ENCODE measurements at places on chromosomes 1 and 21. TPM values are rescaled to one million over a fixed set of nuclear protein-coding genes. Genes with fewer than 3 reads are reported as not detected.
A peak's percentile ranks its signal among the peaks of the same experiment; 100 is the strongest.

GRCh38 chr21:28614791-28615190 lies 377.9 kb downstream of the LTN1 start:
- no peak for DNase-seq
- H3K4me1 ChIP-seq: no peaks in the 10 kb centered on the region
- no peak overlapping the region for H3K4me3 ChIP-seq
- H3K27ac ChIP-seq: no peak overlapping the region

DNA sequence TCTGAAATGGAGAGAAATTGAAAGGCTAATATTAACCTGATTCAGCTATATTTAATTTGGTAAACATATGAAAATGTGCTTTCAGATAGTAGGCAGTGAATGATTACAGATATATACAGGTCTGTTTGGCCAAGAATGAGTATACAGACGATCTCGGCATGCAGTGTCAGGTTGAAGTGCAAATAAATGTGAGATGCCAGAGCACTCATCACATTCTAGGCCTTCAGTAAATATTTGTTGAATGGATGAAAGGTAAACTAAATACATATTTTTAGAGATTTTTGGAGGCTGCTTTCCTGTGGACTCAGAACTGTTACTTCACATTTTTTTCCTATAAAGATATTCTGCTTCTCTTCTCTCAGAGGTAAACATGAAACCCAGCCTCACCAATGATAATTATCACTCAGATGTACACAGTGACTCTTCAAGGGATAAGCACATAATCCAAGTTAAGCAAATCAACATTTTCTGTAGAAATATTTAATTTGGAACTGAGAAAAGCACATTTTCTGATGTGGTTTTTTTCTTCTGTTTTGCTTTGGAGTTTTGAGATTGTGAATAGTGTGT lies 702.9 kb downstream of the BRINP3 start:
- no peaks in the 10 kb centered on the region for H3K36me3 ChIP-seq
- H3K27ac ChIP-seq: no peak overlapping the region
- H3K27me3 ChIP-seq: no peaks in the 10 kb centered on the region

DNA sequence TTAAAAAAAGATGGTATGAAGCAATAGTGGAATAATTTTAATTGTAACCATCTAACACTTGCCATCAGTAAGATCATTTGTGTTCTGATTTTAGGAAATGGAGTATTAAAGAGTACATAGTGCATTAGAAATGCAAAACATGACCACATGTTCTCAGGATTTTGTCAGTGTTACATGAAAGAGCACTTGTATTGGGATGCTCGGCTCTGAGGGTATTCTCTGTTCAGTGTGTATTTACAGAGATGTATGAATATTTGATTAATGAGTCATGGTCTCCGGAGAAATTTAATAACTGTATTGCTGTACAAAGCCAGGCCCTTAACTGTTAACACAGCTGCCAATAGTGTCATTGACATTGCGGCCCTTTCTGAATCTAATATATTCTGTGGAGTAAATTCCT lies 91.7 kb downstream of the ATG4C start:
- H3K27ac ChIP-seq: no peak overlapping the region
- no peaks in the 10 kb centered on the region for H3K4me1 ChIP-seq
- H3K27me3 ChIP-seq: peaks cover 26% of the 10 kb centered on the region
- DNase-seq: no peak

The WDR64 gene
- not detected for total RNA-seq

- no peaks in the 10 kb centered on the region for H3K36me3 ChIP-seq
- H3K27ac ChIP-seq: no peak overlapping the region
- no peaks in the 10 kb centered on the region for H3K4me1 ChIP-seq
- H3K27me3 ChIP-seq: no peaks in the 10 kb centered on the region
- no peak overlapping the region for H3K4me3 ChIP-seq
Observed at GRCh38 chr21:29271927-29272333, 26.8 kb upstream of the BACH1 start.

DNA sequence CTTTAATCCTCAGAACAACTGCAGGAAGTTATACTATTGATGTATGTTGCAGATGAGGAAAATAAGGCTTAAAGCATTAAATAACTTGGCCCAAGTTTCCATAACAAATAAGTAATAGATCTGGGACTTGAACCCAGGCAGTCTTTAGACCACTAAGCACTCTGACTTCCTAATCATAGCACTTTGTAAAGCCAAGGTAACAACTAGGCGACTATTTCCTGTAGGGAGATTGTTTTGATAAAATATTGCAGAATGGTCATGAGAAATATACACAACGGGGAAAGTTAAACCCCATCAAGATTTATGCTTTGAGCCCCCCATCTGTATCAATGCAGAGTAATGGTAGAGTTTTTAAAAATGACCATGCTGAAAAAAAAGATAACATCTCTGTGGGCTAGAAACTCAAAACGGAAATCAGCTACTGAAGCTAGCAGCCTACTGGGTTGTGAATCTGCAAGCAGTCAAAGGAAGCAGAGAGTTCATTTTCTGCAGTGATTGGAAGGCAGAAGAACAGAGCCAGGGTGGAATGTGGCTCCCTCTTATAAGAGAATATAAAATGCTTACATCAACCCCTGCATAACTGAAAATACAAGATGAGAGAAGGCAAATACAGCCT lies 111.2 kb upstream of the OLIG2 start:
- no peaks in the 10 kb centered on the region for H3K4me1 ChIP-seq
- H3K4me3 ChIP-seq: no peak overlapping the region
- H3K36me3 ChIP-seq: no peaks in the 10 kb centered on the region
- peaks cover 21% of the 10 kb centered on the region for H3K27me3 ChIP-seq
- DNase-seq: no peak

- H3K4me3 ChIP-seq: peak overlapping the region; percentile 16
- no peaks in the 10 kb centered on the region for H3K27me3 ChIP-seq
- no peak overlapping the region for H3K27ac ChIP-seq
- no peaks in the 10 kb centered on the region for H3K36me3 ChIP-seq
- H3K4me1 ChIP-seq: peaks cover 56% of the 10 kb centered on the region
- DNase-seq: no peak
Observed at GRCh38 chr1:206708058-206708457, 23.4 kb downstream of the MAPKAPK2 start.

The AJAP1 gene
- 9.5 TPM for total RNA-seq

The DHRS3 gene
- total RNA-seq: 276 TPM

The INSRR gene
- total RNA-seq: not detected

The CYP4A11 gene
- total RNA-seq: not detected

DNA sequence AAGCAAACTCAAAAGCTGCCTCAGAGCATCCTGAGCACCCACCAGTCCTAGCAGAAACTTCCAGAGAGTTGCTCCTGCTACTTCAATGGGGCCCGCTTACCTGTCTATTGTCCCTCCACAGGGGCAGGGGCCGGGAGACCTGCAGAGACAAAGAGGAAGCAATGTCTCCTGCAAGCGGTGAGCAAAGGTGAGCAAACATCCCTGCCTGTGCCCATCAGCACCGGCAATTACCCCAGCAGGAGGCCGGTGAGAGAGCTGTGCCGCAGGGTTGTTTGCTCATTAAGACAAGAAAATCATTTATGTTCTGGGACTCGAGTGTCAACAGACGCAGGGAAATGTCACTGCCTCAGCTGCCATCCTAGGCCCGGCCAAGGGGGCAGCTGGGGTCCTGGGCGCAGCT lies 53.8 kb upstream of the TARDBP start:
- peaks cover 5% of the 10 kb centered on the region for H3K27me3 ChIP-seq
- no peak for DNase-seq
- no peak overlapping the region for H3K4me3 ChIP-seq
- no peaks in the 10 kb centered on the region for H3K36me3 ChIP-seq

DNA sequence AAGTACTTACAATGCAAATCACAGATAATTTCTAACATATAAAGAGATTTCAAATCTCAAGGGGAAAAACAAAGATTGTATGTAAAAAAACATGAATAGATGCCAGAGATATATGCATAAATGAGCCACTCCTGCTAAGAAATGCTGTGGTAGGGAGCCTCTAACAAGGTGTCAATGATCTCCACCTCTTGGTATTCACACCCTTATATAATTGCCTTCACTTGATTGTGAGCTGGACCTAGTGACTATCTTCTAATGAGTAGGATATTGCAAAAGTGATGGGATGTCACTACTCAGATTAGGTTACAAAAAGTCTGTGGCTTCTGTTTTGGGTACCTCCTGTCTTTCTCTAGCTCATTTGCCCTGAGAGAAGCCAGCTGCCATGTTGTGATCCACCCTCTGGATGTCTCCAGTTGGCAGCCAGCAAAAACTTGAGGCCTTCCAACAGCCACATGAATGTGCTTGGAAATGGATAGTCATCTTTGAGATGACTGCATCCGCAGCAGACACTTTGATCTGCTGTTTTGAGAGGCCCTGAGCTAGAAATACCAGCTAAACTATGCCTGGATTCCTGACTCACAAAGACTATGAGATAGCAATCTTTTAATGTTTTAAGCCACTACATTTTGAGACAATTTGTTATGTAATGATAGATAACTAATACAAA lies 196.1 kb upstream of the FGGY start:
- no peaks in the 10 kb centered on the region for H3K27me3 ChIP-seq
- H3K27ac ChIP-seq: no peak overlapping the region
- no peak for DNase-seq

- H3K27ac ChIP-seq: no peak within 1 kb of the TSS
- H3K4me1 ChIP-seq: peaks cover 10% of the 10 kb centered on the region
- no peak for DNase-seq
- H3K4me3 ChIP-seq: no peak within 1 kb of the TSS
- H3K27me3 ChIP-seq: no peaks in the 10 kb centered on the region
Observed at GRCh38 chr1:17307946-17308345, at the start of gene PADI4. Gene PADI4 (plus strand): TSS chr1:17308197. CDS start chr1:17308223, 26 bp downstream.

The SLC9C2 gene
- not detected for total RNA-seq

Data from type B pancreatic cell (in vitro differentiated cells).